ENCODE measurements at places on chromosomes 6 and 20.

GRCh38 chr20:34622821-34623451 lies 54.0 kb downstream of the PIGU start:
- DNase-seq = no peak

- DNase-seq = no peak
Measured at GRCh38 chr20:25270829-25271251, 23.0 kb downstream of the PYGB start.

GRCh38 chr6:27296106-27296783 lies 15.8 kb downstream of the POM121L2 start:
- no peak for DNase-seq

GRCh38 chr6:119184008-119184648 lies 105.7 kb upstream of the FAM184A start:
- DNase-seq = no peak

GRCh38 chr6:110534731-110535492 lies 58.5 kb upstream of the SLC22A16 start:
- no peak for DNase-seq

DNA sequence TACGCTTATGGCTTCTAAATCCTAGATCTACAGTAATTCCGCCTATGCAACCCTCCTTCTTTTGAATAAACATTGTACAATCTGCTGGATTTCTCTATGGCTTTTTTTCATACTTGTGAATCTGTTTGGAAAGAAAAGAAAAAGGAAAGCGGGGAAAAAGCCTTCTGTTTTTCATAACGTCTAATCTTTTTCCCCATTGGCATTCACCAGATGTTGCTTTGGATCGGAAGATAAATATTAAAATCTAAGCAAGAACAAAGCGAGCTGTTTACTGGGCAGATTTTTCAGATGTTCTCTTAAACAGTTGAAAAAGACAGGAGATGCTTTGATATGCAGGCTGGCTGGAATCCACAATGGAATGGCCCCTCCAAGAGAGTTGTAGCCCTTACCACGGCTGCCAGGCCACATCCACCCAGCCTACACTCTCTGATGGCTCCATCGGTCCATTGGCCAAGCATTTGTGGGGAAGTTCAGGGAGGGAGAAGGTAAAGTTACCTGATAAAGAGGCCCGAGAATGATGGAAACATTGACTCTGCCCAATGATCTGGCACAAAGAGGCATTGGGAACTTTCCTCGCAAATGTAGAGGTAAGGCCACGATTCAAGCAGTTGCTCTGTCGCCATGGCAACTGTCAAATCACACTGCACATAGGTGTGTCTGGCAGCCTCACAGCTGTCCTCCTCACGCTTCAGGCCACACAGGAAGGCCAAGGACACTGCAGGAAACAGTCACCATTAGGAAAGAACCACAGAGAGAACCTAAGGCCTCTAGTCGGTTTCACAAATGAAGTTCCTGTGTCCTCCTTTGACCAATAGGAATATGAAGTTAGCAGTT lies 70.3 kb downstream of the PKHD1 start:
- no peak for DNase-seq

Measured in activated CD4-positive, alpha-beta T cell treated with anti-CD3 and anti-CD28 coated beads, Interleukin-2, amount 50 U/mL, for 48 hours (primary cell).